ENCODE measurements at places on chromosomes 12 and 14.

- no peak for DNase-seq
Measured at GRCh38 chr12:98635657-98636323, 8.8 kb downstream of the IKBIP start.

- DNase-seq: no peak
Measured at GRCh38 chr14:73097421-73097820, 38.9 kb upstream of the PSEN1 start.

- DNase-seq: no peak
Measured at GRCh38 chr14:64225151-64225757, 68.9 kb downstream of the ESR2 start.

GRCh38 chr12:19772776-19773175 is 333.5 kb downstream of the AEBP2 start:
- DNase-seq: no peak

Data from inflammatory macrophage treated with lipopolysaccharide for 4 hours (primary cell).